Left forelimb (tissue), 1 donor: ENCODE measurements at places on chromosomes 12 and 14.
A peak's percentile ranks its signal among the peaks of the same experiment; 100 is the strongest.

DNA sequence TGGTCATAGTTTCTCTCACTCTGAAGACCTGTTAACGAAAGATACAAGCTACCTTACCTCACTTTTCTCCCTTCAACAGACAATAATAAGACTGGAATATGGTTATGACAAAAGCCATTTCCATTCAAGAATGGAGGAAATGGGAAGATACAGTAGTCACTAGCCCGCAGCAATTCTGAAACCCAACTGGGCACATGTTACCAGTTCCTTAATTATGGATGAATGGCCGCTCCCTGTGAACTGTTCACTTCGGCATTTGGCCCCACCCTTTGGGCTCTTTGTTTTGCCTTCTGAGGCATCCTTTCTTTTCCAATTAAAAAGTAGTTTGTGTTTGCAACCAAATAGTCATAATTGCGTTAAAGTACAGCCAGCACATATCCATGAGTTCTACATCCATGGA lies 19.0 kb downstream of the TRHDE start:
- no peak for DNase-seq

DNA sequence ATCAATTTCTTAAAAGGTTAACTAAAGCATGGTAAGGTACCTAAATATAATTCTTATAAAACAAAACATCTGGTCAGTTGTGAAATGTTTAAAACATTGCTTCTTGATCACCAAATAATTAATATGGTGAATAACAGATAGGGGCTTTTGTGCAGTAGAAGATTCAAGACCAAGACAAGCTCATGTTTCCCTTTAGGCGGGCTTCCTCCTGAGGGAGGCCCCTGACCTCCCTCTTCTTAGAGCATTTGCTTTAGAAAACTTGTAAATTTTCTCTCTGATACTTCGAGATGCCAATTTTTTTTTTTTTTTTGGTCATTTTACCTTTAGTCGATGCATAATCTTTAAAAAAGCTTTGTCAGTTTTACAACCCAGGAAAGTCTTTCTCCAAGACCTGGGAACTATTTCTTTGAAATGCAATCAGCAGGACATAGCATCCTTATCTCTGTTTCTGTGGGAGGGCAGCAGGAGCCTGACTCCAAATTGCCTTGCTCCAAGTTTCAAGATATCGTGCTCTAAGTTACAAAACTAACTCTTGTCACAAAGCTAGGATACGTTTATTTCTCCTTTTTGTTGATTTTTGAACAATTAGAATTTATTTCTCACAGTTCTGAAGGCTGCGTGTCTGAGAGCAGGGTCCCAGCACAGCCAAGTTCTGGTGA lies 66.6 kb upstream of the BICD1 start:
- DNase-seq, result no peak

GRCh38 chr12:92466391-92467305 lies 236.1 kb upstream of the PLEKHG7 start:
- DNase-seq, result no peak

- DNase-seq, result no peak
Measured at GRCh38 chr12:43213608-43214007, 338.4 kb downstream of the ADAMTS20 start.

DNA sequence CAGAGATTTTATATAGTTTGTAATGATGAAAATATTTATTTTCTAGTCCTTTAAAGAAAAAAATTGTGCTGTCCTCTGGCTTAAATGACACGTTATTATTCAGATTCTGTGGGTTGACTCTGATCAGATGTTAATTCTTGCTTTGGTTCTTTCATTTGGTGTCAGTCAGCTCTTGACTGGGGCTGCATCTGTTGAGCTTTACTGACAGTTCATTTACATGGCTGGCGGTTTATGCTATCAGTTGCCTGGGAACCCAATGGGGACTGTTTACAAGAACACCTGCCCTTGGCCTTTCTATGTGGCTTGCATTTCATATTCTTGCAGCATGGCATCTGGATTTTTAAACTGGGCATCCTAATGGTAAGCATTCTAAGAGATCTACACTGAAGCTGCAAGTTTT lies 667.1 kb upstream of the FBXO33 start:
- no peak for DNase-seq

GRCh38 chr12:95548056-95548538 lies 3.2 kb downstream of the USP44 start:
- DNase-seq, result no peak

GRCh38 chr14:87745507-87746118 lies 247.4 kb downstream of the GALC start:
- DNase-seq, result no peak

DNA sequence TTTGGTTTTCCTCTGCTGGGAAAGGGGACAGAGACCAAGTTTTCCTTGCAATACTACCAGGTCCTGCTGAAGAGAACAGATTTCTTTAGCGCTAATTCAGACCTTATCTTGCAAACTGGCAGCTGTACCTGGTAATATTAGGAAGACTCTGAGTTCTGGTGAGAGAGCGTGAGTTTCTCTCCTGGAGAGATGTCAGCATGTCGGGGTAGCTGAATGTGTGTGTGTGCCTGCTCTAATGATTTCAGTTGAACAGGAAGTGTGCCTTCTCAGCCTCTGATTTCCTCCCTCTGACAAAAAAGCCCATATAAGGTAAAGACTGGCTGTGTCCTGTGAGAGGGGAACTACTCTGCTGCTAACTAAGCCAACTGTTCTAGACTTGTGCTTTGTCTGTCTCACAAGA lies 10.3 kb upstream of the ERP27 start:
- no peak for DNase-seq

GRCh38 chr12:59472273-59472672 lies 123.6 kb upstream of the SLC16A7 start:
- DNase-seq, result no peak

DNA sequence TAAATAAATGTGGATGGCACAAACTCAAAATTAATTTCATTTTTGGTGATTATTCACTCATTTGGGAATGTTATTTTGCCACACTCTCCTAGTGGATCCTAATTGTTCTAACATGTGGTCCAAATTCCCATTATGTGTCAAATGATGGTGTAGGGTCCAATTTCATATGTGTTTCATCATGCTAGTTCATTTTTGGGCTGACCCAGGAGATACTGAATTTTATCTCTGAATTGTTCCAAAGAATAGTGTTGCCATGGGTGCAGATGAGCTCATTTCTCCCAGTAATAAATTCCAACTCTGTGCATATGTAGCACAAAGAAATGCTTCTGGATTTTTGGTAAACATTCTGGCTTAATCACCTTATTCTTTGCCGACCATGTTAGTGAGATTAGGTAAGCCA lies 23.5 kb upstream of the SEL1L start:
- DNase-seq, result no peak

DNA sequence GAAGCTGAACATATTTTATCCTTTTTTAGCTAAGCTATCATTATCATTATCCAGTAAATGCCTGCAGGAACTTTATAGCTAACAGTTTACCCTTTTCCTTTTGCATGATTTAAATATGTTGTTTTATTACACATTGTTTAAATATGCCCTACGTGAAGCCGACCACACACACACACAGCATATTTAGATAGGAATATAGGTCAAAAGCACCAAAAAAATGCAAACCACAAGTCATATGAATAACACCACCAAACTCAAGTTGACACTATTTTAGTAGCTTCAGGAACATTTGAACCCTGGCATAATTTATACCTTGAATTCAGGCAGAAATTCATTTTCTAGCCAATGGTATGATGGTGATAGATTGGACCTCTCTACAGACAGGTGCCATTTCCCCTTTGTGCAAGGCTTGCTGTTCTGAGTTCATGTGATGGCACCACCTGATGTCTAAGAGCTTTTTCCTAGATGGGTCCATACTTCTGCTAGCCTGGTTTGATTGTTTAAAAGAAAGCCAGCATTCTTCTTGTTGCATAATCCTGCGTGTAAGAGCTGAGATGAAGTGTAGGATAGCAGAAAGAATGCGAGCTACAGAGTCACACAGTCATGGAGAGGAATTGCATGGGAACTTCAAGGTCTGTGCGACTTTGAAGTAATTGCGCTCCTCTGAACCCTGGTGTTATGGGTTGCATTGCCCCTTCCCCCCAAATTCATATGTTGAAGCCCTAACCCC lies 454.8 kb upstream of the SOX5 start:
- DNase-seq, result no peak

DNA sequence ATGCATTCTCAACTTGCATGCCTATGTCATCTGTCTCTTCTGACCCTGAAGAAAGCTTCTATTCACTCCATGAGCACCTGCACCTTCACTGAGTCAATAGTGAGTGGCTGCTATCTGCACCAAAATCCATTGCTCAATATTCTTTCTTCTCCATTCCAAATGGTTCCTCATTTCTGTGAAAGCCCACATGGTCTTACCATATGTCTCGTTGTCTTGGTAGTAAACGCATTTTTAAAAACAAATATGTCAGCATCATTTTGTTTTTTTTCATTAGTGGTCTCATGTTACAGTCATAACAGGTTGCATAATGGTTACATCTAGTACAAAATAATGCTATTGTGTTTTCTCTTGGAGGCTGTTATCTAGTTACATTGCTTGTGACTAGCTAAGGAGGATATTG lies 106.9 kb upstream of the CPM start:
- no peak for DNase-seq

DNA sequence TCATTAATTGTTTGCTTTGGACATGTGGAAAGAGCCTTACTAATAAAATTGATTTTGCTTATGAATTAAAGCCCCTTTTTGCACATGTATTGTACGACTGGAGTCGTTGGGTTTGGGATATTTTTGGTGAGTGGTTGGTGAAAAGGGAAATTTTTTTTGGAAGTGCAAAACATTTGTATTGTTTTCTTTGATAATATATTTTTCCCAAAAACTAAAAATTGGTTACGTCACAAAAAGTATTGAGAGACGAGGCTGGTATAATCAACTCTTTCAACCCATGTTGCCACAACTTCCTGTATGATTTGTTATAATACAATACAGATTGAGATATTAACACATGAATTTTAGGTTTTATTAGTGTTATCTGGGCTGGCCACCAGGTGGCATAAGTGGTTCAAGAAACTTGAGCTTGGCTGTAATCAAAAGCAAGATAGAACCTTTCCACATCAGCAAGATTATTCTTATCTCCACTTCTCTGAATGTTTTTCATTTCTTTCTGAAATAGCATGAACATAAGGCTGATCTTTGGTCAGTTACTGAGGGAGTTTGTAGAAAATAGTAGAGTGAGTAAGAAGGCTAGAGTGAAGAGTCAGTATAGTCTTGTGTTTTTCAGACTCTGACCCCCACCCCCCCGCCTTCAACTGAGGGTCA lies 8.7 kb downstream of the NGDN start:
- no peak for DNase-seq

DNA sequence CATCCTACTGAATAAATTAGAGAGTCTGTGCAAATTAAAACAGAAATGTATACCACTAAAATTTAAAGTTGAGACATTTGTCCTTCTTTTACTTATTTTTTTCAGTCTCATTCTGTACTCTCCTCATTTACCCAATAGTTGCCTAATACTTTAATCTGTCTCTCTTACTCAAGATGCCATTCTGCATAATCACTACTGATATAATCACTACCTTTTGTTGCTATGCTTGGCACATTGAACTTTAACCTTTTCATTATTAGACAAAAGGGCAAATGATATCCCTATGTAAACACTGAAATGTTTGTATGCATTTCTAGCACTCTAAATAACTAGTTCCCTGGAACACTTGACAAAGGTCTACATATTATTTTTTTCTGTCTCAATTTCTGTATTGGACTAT lies 1108.3 kb upstream of the FLRT2 start:
- no peak for DNase-seq

GRCh38 chr14:85599939-85600338 lies 70.0 kb downstream of the FLRT2 start:
- no peak for DNase-seq

GRCh38 chr14:32434880-32435279 lies 105.8 kb downstream of the AKAP6 start:
- no peak for DNase-seq

DNA sequence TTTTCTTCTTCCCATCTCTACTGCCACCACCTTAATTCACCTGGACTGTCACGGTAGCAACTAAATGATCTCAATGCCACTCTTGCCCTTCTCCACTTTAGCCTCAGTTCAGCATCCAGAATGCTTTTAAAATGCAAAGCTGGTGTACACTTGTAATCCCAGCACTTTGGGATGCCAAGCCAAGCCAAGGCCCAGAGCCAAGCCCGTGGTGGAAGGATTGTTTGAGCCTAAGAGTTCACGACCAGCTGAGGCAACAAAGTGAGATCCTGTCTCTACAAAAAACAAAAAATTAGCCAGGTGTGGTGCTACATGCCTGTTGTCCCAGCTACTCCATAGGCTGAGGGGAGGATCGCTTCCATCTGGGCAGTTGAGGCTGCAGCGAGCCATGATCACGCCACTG lies 5.9 kb downstream of the CIPC start:
- no peak for DNase-seq

GRCh38 chr12:62264706-62265105 lies 4.5 kb downstream of the USP15 start:
- no peak for DNase-seq

GRCh38 chr12:3487027-3487426 lies 4.0 kb upstream of the PRMT8 start:
- DNase-seq, result no peak

- DNase-seq, result no peak
Measured at GRCh38 chr12:89355243-89356068, 3.2 kb upstream of the DUSP6 start.

DNA sequence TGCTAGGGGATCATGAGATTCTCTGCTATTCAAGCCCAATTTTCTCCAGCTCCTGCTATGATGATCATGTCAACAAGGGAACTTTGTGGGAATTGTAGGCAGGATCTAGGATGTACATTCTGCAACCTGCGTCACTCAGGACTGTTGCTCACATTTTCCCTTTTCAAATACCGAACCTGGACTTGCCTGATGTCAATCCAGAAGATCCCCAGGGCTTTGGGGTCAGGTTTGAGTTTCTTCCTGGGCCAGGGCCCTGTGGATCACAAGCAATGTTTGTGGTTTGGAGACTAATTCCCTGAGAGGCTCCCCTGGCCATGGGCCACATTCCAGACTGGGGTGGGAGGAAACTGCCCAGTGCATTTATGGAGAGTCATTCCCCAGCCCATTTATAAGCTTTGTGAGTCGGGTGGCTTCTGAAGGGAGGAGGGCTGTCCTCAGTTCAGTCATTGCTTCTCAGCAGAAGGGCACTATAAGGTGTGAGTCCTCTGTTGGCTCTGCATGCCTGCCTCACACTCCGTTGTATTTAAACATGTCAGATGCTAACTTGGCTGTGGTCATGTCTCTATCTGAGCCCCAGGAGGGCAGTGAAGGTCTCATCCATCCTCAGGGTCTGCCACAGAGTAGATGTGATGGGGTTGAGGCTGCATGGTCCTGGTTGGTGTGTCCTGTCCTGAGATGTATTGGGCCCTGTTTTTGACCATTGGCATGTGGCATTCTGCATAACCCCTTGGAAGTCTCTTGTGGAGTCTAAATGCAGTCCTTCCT lies 6.5 kb downstream of the KRT86 start:
- peak; percentile 47 for DNase-seq

- no peak for DNase-seq
Measured at GRCh38 chr12:125089083-125089482, 23.8 kb downstream of the AACS start.

DNA sequence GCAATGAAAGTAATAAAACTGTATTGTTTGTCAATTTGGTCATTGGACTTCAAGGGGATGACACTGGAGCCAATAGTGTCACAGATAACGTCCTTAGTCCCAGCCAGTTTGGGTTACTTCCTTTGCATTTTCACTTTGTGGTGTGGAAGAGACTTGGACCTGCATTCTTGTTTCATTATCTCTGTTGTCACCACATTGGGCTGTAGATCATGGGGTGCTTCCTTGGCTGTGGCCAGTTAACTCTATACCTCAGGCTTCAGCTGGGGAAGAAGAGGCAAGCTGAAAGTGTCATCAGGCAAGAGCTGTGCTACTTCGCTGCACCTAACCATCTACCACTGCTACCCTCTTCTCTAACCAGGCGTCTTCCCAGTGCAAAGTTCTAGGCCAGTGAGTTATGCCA lies 15.1 kb upstream of the CISTR start:
- no peak for DNase-seq

- DNase-seq, result no peak
Measured at GRCh38 chr14:23181946-23182345, 1.5 kb downstream of the SLC7A8 start.
